ENCODE measurements at places on chromosomes 7 and 10. TPM values are rescaled to one million over a fixed set of nuclear protein-coding genes. Genes with fewer than 3 reads are reported as not detected.

DNA sequence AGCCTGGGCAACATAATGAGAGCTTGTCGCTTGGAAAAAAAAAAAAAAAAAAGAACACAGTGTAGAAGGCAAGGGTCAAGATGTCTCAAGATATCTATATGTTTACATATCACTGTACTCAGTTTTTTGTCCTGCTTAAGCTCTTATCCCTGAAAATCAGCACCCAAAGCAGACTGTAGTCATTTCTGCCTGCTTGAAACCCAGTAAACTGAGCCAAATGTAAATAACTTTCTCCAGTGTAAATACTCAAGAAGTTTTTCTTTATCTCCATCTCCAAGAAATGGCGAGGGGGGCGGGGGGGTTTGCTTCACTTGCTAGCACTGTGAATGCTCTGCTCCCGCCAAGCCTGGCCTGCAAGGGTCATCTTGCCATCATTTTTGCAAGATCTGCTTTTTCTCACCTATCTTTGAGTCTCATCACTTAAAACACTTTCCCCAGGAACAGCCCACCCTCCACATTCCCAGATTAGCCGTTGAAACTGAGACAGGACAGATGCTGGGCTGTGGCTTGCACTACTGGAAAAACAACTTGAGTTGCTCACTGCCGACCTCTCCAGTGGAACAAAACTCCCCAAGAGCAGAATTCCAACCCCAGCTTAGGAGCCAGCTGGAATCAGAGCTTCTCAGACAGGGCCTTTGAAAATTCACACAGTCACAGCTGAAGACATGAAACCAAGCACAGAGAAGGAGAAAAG is 54.6 kb downstream of the AFAP1L2 start:
- H3K36me3 ChIP-seq: no peaks in the 10 kb centered on the region
- H3K4me3 ChIP-seq: no peak overlapping the region
- H3K27ac ChIP-seq: no peak overlapping the region
- DNase-seq: no peak
- H3K4me1 ChIP-seq: peaks cover 2% of the 10 kb centered on the region
- H3K27me3 ChIP-seq: no peaks in the 10 kb centered on the region

GRCh38 chr10:11472158-11472753 is 139.2 kb downstream of the USP6NL start:
- peak; percentile 79 for DNase-seq
- H3K4me1 ChIP-seq: no peaks in the 10 kb centered on the region
- H3K4me3 ChIP-seq: no peak overlapping the region
- no peak overlapping the region for H3K27ac ChIP-seq
- H3K36me3 ChIP-seq: no peaks in the 10 kb centered on the region
- H3K27me3 ChIP-seq: no peaks in the 10 kb centered on the region

DNA sequence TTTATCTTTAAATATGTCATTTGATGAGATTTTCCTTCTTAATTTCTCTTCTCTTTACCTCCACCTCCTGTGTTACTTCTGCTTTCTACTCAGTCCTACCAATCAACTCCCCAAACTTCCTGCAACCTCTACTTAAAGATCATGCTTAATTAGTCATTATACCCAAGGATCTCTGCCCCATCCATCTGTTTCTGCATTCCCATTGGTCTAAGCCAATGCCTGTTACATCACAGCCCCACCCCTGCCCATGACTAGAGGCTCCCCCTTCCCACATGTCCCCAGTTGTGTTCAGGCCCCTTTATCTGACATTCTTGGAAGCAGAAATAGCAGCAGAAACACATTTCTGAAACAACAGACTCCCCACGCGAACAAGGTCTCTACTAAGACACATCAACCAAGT is 319.1 kb upstream of the NFE2L3 start:
- H3K27ac ChIP-seq: no peak overlapping the region
- H3K27me3 ChIP-seq: peaks cover 16% of the 10 kb centered on the region
- no peak for DNase-seq
- no peak overlapping the region for H3K4me3 ChIP-seq
- no peaks in the 10 kb centered on the region for H3K36me3 ChIP-seq

- no peaks in the 10 kb centered on the region for H3K4me1 ChIP-seq
- H3K27me3 ChIP-seq: no peaks in the 10 kb centered on the region
- no peak for DNase-seq
- no peak overlapping the region for H3K27ac ChIP-seq
- no peak overlapping the region for H3K4me3 ChIP-seq
Measured at GRCh38 chr7:19056305-19056704, 61.1 kb downstream of the TWIST1 start.

- no peaks in the 10 kb centered on the region for H3K4me1 ChIP-seq
- peaks cover 9% of the 10 kb centered on the region for H3K27me3 ChIP-seq
- no peak overlapping the region for H3K4me3 ChIP-seq
- H3K36me3 ChIP-seq: no peaks in the 10 kb centered on the region
Measured at GRCh38 chr10:48763403-48763965, 78.8 kb downstream of the WDFY4 start.

DNA sequence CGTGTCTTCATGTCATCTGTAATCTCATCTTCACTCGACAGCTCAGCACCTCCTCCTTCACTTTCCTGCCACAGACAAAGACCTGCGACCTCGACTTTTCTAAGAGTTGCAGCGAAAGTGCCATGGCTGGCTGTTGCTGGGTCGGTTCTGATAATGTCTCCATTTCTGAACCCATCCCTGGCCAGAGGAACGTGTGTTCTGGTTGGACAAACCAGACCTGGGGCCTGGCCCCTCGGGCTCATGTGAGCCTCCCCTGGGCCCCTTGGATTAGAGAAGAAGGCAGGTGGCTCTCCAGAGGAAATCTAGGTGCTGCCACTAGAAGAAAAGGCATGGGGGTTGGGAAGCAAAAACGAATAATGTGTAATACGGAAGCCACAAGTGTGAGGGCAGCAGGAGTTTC is 273.7 kb downstream of the GLRX3 start:
- no peak overlapping the region for H3K27ac ChIP-seq
- no peak overlapping the region for H3K4me3 ChIP-seq
- DNase-seq: no peak
- no peaks in the 10 kb centered on the region for H3K4me1 ChIP-seq
- H3K36me3 ChIP-seq: no peaks in the 10 kb centered on the region

- peak overlapping the region; percentile 20 for H3K4me3 ChIP-seq
- no peaks in the 10 kb centered on the region for H3K27me3 ChIP-seq
- no peak for DNase-seq
- H3K36me3 ChIP-seq: peaks cover 65% of the 10 kb centered on the region
- peak overlapping the region; percentile 66 for H3K27ac ChIP-seq
- H3K4me1 ChIP-seq: peaks cover 69% of the 10 kb centered on the region
Measured at GRCh38 chr7:100152404-100152803, 3.7 kb downstream of the LAMTOR4 start.

GRCh38 chr7:155166673-155167370 is 96.7 kb downstream of the HTR5A start:
- no peak overlapping the region for H3K4me3 ChIP-seq
- peaks cover 9% of the 10 kb centered on the region for H3K27me3 ChIP-seq
- DNase-seq: no peak
- no peaks in the 10 kb centered on the region for H3K4me1 ChIP-seq

The TAC1 gene
- not detected for total RNA-seq

The MUC3A gene
- not detected for total RNA-seq

The CUEDC2 gene
- total RNA-seq: 77.6 TPM

All from activated CD8-positive, alpha-beta T cell treated with anti-CD3 and anti-CD28 coated beads, Interleukin-2, amount 10 ng/mL, durations not matched to agents 7 days and 5 days (primary cell).